ENCODE measurements at places on chromosomes 4 and X.

GRCh38 chr4:32203340-32203739 is 1483.2 kb downstream of the PCDH7 start:
- no peaks in the 10 kb centered on the region for H3K4me1 ChIP-seq
- no peak for DNase-seq
- no peaks in the 10 kb centered on the region for H3K27me3 ChIP-seq
- H3K4me3 ChIP-seq: no peak overlapping the region
- H3K27ac ChIP-seq: no peak overlapping the region
- H3K36me3 ChIP-seq: no peaks in the 10 kb centered on the region

- H3K36me3 ChIP-seq: no peaks in the 10 kb centered on the region
- no peaks in the 10 kb centered on the region for H3K27me3 ChIP-seq
- DNase-seq: no peak
- H3K27ac ChIP-seq: peak overlapping the region; percentile 76
- peaks cover 21% of the 10 kb centered on the region for H3K4me1 ChIP-seq
These were observed 15.3 kb downstream of the PDK3 start for GRCh38 chrX:24480400-24480865.

- no peak overlapping the region for H3K27ac ChIP-seq
- H3K27me3 ChIP-seq: no peaks in the 10 kb centered on the region
- no peak for DNase-seq
- no peaks in the 10 kb centered on the region for H3K36me3 ChIP-seq
- H3K4me3 ChIP-seq: no peak overlapping the region
- H3K4me1 ChIP-seq: no peaks in the 10 kb centered on the region
These were observed 6.0 kb upstream of the PNMA6F start for GRCh38 chrX:153327561-153327960.

GRCh38 chrX:39613482-39613995 is 484.2 kb downstream of the BCOR start:
- no peaks in the 10 kb centered on the region for H3K4me1 ChIP-seq
- peak overlapping the region; percentile 44 for H3K4me3 ChIP-seq
- peak; percentile 39 for DNase-seq
- no peaks in the 10 kb centered on the region for H3K36me3 ChIP-seq
- H3K27ac ChIP-seq: peak overlapping the region; percentile 46

- H3K36me3 ChIP-seq: no peaks in the 10 kb centered on the region
- H3K4me1 ChIP-seq: no peaks in the 10 kb centered on the region
- DNase-seq: no peak
- H3K27ac ChIP-seq: no peak overlapping the region
- no peak overlapping the region for H3K4me3 ChIP-seq
These were observed 20.0 kb downstream of the SLC38A5 start for GRCh38 chrX:48450076-48450475.

DNA sequence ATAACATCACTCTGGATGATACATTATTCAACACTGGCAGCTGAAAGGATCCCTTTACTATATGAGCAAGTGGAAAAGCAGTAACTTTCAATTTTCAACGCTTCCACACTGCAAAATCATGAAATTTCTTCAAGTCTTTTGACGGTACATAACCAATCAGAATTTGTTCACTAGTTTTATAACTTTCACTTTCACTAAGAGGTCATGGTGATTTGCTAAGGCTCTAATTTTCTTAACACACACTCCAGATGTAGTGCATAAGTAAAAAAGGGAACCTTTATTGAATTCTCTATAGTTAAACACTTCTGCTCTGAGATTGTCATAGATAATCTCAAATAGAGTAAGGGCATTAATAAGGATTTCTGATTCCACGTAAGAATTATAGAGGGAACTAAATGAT is 4.1 kb downstream of the ARMCX2 start:
- H3K27ac ChIP-seq: no peak overlapping the region
- no peaks in the 10 kb centered on the region for H3K27me3 ChIP-seq
- H3K4me1 ChIP-seq: no peaks in the 10 kb centered on the region
- DNase-seq: no peak

All from lower lobe of right lung (tissue), 2 donors.